ENCODE measurements at places on chromosomes 16 and 17.

GRCh38 chr17:40554646-40555295 lies 10.5 kb downstream of the CCR7 start:
- DNase-seq, result no peak

DNA sequence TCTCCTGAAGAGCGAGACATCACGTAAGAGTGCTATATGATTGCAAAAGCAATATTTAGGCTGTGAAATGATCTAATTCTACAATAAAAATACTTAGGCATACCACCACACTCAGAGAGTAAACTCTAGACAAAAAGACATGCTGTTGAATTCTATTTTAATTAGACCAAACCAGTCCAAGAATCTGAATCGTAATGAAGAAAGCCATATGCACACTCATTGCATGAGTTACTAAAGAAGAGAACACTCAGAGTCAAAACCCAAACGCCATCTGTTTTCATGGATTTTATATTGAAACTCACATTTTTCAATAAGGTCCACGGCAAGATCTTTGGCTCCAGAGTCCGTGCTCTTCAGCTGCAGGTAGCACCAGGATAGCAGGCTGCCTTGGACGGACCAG lies 65.2 kb downstream of the ZZEF1 start:
- no peak for DNase-seq

- no peak for DNase-seq
Observed at GRCh38 chr16:81123092-81123852, 27.1 kb upstream of the GCSH start.

DNA sequence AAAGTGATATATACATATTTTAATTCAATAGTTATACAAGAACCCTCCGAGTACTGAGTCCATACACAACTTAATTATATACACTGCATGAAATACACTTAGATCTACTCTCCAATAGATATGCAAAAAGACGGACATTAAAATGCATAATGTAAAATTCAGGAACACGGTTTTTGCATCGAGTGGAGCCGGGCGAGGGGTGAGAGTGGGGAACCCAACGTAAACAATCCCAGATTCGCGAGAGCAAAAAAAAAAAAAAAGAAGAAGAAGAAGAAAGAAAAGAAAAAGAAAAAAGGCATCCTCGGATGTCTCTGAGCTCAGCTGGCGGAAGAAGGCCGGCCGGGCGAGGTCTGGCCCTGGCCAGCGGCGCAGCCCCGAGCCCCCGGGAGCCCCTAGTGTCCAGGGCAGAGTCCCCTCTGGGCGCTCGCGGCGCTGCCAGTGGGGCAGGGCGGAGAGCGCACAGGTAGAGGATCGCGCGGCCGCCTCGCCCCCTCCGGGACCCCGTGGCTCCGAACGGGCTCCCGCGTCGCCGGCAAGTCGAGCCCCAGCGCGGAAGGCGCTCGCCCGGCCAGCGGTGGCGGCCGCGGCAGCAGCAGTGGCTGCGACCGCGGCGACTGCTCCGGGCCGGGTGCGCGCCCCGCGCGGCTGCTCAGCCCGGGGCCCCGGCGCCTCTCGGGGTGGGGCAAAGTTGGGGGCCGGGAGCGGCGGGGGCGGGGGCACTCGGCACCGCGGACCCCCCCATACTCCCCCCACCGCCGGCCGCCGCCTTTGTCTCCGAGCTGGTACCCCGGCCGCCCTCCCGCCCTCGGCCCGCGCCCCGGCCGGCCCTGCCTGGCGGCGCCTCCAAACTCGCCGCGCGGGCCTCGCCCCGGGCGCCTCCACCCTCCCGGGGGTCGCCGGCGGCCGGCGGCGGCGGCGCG lies 9.6 kb upstream of the ZFHX3 start:
- no peak for DNase-seq

DNA sequence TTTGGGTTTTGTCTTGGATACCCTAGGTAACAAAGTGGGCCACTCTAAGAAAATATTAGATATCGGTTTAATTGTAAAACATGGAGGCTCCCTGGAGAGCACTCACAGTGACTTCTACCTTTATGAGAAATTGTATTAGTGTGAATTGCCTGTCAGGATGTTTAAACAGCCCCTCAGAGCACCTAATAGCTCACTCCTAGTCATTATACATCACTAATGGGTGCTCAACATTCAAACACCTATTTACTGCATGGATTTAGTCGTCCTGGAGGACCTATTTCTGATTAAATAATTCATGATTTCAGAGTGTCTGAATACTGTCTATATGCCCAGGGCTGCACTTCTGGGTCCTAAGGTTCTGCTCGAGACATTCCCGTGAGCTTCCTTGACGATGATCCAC lies 430.2 kb upstream of the EEF2KMT start:
- no peak for DNase-seq

GRCh38 chr17:36999471-36999870 lies 50.7 kb downstream of the AATF start:
- DNase-seq, result no peak

GRCh38 chr17:9760266-9760665 lies 31.1 kb downstream of the DHRS7C start:
- no peak for DNase-seq

GRCh38 chr16:55328611-55329569 lies 4.9 kb downstream of the IRX6 start:
- no peak for DNase-seq

GRCh38 chr17:80921159-80921558 lies 70.5 kb upstream of the CHMP6 start:
- no peak for DNase-seq

Data from fibroblast of mammary gland (primary cell).